Stimulated activated CD4-positive, alpha-beta T cell treated with anti-CD3 and anti-CD28 coated beads, Interleukin-12 subunit alpha, Interleukin-12 subunit beta, amount 100 ng/mL, for 48 hours (primary cell): ENCODE measurements at places on chromosomes 2 and 18.

GRCh38 chr2:86033751-86034692 lies 71.7 kb downstream of the POLR1A start:
- DNase-seq = no peak

DNA sequence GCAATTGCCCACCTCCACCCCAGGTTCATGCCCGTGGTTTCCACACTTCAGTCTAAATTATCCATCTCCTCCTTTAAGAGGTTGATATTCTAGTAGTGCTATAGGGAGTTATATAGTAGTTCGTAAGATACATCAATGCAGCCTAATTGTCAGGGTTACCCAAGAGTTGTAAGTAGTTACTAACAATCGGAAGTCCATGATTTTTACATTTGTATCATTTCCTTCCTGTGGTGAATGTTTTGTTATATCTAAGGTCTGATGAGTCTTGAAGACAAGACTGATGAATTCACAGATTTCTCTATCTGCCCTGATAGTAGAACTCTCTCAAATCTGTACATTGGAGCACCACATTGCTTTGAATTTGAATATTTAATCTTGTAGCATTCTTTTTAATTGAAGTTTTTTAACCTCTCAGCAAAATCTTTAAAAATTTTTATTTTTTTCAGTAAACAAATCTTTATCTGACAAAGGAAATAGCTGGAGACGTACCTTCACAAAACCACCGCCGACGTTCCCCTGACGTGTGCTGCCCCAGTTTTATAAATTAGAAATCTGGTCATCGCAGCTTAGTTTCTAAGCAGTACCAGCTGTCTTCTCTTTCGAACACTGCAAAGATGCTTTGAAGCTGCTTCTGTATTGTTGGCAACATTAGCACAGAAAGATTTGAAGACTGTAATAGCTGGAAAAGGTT lies 264.5 kb downstream of the SOCS6 start:
- DNase-seq = no peak

DNA sequence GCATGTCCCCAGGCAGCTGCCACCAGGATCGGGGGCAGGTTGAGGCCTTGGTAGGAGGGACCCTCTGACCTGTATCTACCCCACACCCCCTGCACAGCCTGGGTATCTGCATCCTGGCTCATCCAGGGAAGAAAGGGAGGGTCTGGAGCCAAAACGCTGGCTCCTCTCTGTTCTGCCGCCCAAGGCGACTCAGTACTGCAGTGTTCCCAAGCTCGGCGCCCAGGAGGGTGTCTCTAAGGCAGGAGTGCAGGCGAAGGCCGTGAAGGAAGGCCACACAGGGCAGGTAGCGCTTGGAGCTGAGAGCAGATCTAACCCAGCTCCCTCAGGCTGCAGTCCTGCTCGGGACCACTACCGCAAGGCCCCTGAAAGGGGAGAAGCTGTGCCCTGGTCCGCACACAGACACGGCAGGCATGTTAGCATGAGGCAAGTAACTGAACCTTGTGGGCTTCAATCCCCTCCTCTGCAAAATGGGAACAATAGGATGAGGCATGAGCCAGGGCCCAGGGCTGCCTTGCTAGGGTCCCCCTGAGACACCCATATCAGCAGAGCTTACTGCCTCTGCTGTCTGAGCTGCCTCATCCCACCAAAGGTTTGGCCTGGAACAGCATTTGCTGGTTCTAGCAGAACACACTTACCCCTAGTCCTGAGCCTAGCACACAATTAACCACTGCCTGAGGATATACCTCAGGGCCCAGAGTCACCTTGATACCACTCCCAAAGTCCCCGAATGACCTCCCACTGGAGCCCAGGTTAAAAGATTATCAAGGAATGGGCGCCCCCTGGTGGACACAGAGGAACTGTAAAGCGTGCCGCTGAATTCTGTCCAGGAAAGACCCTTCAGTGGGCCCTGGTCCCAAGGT lies 6.5 kb downstream of the PTMA start:
- peak; percentile 91 for DNase-seq

- no peak for DNase-seq
These were observed 55.9 kb downstream of the TRPM8 start for GRCh38 chr2:233972941-233973575.
